ENCODE measurements at places on chromosomes 2 and 18.

- DNase-seq, result no peak
Measured at GRCh38 chr18:79658366-79658765, 21.2 kb upstream of the CTDP1 start.

DNA sequence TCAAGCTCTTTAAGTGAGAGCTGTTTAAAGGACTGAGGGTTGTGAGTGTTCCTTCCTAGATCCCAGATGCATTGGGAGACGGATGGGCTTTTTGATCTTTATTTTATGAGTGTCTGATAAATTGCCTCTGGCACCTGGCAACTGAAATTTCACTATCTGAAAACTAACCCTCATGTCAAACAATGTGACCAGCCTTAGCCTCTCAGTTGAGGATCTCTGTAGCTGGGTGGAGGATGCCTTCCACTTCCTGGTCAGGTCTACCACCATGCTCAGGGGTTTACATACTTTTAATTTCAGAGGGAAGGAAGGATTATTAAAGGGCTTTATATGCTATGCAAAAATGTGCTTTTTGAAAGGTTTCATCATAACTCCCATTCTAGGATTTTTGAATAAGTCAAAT, 70.5 kb upstream of the NT5C1B start:
- DNase-seq, result no peak

DNA sequence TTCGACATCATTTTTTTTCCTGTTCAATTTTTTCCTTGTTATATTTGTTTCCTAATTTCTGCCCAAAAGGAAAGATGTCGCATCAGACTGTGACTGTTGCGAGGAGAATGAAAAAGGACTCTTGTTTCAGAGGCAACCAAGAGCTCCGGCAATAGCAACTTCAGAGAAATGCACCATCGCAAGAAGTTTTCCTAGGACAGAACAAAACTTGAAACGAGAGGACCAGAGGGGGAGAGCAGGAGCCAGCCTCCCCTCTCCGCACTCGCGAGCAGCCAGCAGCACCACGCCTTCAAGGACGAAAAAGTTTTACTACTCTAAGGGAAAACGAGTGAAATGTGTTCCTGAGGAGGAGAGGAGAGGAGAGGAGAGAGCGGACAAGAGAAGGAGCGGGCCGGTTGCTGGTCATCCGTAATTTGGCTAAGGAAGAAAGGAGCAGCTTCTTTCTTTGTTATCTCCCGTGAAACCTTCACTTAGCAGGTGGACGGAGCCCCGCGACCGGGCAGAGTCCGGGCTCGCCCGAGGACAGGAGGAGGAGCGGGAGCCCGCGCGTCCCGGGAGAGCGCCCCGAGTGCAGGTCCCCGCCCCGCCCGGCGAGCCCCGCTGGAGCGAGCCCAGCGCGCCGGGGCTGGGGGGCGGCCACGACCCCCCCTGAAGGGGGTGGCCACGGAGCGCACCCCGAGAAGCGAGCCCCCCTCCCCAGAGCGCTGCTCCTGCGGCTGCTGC, 744 bp downstream of the POU3F3 start:
- DNase-seq, result no peak

DNA sequence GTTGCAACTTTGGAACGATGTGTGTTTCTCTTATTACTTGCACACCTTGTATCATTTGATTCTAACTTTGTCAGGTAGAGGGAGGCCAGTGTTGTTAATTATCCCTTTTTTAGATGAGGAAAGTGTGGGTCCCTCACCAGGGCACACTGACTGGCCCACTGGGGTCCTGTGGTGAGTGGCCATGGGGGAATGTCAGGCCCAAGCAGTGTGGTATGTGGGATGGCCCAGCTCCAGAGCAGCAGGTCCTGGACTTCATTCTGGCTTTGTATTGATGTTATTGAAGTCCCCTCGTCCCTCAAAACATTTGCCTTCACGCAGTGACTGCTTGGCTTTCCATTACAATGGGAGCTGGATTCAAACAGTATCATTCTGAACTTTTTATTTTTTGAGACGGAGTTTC, 11.7 kb downstream of the NCK2 start:
- DNase-seq, result no peak

GRCh38 chr2:144320491-144320890, 199.4 kb downstream of the ZEB2 start:
- no peak for DNase-seq

DNA sequence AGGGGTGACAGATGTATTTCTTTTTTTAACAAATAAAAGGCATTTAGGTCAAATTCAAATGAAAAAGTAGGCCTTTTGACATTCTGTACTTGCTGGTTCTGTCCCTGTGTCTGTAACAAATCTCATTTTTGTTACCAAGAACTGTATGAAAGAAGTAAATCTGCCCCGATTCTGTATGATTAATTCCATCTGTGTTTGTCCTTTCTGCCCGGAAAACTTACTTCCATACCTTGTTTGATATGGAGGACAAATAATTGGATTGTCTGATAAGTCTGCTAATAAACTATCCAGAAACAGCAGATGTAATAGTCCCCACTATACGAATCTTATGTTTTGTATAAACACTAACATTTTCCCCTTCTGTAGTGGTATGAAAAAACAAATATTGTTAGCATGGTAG, 69.8 kb downstream of the MEX3C start:
- no peak for DNase-seq

- no peak for DNase-seq
Measured at GRCh38 chr2:222884805-222885424, 24.1 kb downstream of the ACSL3 start.

GRCh38 chr2:158477202-158477601, 20.4 kb downstream of the PKP4 start:
- DNase-seq, result no peak

- no peak for DNase-seq
Measured at GRCh38 chr2:46878886-46879285, 36.7 kb downstream of the MCFD2 start.

DNA sequence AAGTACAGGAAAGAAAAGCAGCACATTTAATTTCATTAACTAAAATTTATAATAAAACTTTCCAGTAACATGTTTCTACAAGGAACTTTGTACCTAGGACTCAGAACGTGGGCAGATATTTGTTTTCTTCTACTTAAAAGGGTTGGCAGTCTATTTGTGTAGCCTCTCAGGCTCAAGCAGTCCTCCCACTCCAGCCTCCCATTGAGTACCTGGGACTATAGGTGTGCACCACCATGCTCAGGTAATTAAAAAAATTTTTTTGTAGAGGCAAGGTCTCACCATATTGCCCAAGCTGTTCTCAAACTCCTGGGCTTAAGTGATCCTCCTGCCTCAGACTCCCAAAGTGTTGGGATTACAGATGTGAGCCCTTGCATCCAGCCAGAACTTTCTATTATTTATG, 36.8 kb downstream of the UGP2 start:
- no peak for DNase-seq

- DNase-seq, result no peak
Measured at GRCh38 chr2:227164763-227165291, 403 bp downstream of the COL4A3 start.

DNA sequence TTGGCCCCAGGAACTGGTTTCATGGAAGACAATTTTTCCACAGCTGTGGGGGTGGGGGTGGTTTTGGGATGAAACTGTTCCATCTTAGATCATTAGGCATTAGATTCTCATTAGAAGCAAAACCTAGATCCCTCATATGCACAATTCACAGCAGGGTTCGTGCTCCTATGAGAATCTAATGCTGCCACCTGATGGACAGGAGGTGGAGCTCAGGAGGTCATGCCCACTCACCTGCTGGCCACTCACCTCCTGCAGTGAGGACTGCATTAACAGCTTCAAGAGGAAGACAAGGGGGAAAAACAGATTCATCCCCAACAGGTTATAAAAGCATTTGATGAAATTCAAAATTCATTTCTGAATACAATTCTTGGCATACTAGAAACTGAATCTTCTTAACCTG, 38.5 kb downstream of the THAP4 start:
- DNase-seq, result peak; percentile 3

- no peak for DNase-seq
Measured at GRCh38 chr2:114085238-114085637, 195.3 kb downstream of the ACTR3 start.

GRCh38 chr2:65456886-65457285, 24.5 kb upstream of the SPRED2 start:
- DNase-seq, result no peak

- no peak for DNase-seq
Measured at GRCh38 chr2:79721061-79721460, 208.2 kb downstream of the CTNNA2 start.

DNA sequence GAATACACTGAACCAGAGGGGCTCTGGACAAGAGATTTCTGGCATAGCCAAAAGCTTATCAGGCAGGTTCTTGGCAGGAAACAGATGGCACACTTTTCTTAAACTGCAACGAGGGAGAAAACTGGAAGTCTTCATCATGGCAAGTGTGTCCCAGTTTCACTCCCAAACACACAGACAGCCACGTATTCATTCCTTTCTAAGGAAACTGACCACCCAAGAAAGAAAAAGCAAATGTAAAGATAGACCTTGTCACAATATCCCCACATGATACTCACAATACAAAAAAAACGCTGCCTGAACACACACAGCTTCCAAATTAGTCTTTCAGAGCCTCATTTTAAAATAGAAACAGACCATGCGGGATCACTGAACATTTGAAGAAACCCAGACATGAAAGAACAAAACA, 40.6 kb upstream of the RTTN start:
- DNase-seq, result no peak

DNA sequence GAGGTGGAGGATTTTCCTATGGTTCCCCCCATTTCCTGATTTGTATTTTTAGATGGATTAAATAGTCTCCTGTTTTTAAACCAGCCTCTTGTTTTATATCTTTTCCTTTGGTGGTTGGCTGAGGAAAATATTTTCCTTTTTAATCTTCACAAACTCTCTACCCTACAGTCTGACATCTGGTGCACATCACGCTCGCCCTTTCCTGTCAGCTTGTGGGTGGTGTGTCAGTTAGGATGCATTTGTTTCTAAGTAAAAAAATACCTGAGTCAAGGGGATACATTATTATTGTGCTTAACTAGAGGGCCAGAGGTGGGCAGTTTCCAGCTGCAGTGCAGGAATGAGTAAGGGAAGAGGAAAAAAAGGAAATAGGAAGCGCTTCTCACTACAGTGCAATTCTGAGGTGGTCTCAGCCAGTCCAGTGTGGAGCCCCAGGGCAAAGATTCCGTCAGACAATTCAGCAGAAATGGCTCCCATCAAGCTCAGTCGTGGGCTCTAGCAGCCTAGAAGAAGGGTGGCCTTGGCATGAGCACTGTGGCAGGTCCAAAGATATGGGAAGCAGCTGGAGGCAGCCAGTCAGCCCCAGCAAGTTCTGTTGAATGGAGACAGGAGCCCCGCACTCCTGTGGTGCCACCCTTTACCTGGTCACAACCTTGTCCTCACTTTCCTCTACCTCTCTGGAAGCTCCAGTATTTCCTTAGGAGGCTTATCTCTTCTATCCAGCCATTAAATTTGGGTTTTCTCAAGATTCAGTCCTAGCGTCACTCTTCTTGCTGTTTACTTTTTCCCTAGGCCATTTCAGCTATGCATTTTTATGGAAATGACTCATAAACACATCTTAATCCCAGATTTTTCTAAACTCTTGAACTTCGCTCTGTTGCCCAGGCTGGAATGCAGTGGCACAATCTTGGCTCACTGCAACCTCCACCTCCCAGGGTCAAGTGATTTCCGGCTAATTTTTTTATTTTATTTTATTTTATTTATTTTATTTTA, 18.5 kb downstream of the SFTPB start:
- no peak for DNase-seq

DNA sequence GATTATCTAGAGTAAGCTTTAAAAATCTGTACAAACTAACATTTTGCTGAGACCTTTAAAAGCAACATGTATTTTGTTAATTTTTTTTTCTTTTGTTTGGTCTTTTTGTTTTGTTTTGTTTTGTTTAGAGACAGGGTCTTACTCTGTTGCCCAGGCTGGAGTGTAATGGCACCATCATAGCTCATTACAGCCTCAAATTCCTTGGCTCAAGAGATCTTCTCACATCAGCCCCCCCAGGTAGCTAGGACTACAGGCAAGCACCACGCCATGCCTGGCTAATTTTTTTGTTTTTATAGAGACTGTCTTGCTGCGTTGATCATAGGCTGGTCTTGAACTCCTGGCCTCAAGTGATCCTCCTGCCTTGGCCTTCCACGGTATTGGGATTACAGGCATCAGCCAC, 23.1 kb downstream of the RBBP8 start:
- no peak for DNase-seq

GRCh38 chr2:31909661-31910060, 101.1 kb downstream of the MEMO1 start:
- DNase-seq, result no peak

DNA sequence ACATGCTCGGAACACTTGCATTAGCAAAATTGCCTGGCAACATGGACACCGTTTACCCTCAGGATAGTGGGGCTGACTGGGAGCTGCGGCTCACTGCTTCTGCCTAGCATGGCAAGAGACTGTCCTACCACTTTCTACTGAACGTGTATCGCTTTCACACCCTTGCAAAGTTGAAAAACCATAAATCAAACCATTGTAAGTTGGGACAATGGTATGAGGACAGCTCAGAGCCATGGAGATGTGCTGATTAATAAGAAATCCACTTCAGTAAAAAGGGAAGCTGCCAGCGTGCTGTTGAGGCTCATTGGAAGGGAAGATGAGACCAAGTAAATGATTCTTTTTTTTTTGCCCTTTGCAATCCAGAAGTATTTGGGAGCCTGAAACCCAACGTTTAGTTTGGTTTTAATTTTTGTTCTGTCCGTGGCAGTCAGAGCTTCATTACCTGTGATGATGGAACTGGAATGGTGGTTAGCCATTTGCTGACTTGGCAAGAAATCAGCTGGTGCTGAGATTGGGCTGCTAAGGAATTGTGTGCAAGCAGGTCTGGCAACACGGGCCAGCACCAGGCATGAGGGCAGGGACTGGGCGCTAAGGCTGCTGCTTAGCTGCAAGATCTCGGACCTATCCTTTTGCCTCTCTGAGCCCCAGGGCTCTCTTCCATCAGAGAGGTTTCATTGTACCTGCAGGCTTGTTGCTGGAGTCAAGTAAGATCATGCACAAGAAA, 75.5 kb upstream of the HS6ST1 start:
- no peak for DNase-seq

- DNase-seq, result no peak
Measured at GRCh38 chr2:99472600-99472960, 17.2 kb downstream of the REV1 start.

GRCh38 chr2:231597014-231597611, 4.4 kb downstream of the TEX44 start:
- no peak for DNase-seq

DNA sequence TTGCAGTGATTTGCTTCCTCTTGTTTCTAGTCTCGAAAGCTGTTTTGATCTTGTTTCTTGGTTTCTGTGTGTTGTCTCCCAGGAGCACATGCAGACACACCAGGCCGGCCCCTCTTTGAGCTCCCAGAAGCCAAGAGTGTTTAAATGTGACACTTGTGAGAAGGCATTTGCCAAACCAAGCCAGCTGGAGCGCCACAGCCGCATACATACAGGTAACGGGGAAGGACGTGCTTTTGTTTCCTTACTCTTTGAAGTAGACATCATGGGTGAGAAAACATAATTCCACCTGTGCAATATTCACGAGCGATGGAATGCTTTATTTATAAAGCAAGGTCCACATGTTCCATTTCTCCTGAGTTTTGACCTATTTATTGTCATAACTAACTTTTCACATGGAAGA, 137.2 kb downstream of the ZNF236 start:
- DNase-seq, result no peak

GRCh38 chr2:182088681-182089320, 103.1 kb downstream of the PPP1R1C start:
- DNase-seq, result no peak

Measured in NCI-H774 (cell line).